ENCODE measurements at places on chromosomes 3 and 15.

DNA sequence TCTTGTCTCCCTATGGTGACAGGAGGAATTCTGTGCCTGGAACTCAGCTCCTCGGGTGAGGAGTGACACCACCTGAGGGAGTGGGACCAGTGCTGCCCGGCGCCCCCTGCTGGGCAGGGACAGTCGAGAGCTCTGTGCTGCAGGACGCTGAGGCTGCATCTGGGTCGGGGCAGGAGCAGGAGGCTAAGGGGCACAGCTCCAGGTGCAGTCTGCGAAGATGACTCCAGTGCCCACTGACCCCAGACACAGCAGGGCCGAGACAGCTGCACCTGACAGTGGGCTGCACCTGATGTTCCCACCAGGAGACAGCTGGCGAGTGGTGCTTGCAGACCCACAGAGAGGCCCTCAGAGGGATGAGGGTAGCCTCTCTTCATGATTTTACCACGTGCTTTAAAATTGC lies 152.9 kb downstream of the ATP10A start:
- no peak for DNase-seq

DNA sequence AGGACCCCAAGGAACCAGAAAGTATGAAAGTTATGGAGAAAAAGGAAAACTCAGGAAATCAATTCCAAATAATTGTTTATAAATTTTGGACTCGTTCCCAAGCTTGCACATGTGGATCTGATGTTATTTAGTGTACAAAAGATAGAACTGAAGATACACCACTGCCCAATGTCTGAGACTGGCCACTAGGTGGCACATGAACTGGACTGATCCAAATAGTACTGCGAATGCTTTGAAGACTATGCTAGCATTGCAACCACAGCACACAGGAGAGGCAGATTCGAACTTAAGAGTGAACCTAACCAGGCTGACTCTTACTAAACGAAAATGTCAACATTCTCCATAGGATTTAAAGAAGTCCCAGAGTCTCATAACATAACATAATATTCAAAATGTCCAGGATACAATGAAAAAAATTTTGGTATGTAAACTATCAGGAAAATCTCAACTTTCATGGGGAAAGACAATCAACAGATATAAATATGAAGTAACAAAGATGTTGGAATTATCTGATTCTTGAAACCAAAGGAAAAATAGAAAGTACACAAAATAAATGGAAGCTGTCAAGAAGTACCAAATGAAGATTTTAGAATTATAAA lies 596.7 kb downstream of the FGF12 start:
- DNase-seq: peak; percentile 71

DNA sequence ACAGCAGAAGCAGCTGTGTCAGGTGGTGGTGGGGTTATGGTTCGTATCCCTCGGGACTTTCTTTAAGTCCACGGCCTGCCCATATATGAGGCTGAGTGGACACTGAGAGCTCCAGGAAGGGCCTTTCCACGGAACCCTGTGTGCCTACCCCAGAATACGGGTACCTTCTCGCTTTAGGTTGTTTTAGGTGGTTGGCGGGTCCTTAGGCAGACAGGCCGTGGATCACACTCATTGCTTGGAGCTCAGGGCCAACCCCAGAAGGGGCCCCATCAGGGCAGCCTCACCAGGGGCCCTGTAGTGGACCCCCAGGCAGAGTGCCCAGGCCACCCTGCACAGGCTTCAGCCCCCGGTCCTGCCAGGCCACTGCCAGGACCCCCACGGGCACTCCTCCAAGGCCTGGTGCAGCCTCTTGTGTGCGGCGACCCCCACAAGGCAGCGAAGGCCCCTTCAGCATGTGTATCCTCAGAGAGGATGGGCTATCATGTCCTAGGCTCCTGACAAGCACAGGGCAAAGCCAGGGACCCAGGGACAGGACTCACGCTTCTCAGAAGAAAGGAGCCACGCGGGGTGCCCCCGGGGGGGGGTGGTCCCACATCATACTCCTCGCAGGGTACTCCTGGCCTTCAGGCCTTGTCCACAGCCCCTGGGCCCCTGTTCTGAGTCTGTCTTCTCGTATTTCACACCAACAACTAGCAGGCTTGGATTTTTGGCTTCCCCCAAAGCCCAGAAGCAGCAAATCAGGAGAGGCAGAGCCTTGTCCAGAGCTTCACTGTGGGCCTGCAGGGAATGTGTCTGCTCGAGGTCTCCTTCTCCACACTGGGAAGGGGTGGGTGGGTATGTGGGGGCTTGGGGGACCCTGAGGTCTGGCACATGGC lies 93.4 kb downstream of the LRRK1 start:
- DNase-seq: no peak

GRCh38 chr3:179336345-179336929 lies 11.1 kb upstream of the MFN1 start:
- no peak for DNase-seq

DNA sequence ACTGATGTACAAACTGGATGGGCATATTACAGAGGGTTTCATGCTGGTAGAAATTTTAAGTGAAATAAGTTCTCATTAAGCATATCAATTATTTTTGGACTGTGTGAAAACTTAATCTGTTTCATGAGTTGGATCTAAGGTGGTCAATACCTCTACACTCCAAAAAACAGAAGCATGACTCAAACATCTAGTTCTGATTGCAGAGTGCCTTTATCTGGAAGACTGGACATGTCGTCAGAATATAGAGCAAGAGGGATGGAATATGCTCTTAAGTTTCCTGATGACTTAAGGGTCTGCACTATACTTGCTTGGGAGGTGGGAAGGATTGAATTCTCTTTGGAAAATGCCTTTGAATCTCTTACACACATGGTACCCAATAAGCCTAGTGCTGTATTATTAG lies 138.3 kb downstream of the LPP start:
- no peak for DNase-seq

DNA sequence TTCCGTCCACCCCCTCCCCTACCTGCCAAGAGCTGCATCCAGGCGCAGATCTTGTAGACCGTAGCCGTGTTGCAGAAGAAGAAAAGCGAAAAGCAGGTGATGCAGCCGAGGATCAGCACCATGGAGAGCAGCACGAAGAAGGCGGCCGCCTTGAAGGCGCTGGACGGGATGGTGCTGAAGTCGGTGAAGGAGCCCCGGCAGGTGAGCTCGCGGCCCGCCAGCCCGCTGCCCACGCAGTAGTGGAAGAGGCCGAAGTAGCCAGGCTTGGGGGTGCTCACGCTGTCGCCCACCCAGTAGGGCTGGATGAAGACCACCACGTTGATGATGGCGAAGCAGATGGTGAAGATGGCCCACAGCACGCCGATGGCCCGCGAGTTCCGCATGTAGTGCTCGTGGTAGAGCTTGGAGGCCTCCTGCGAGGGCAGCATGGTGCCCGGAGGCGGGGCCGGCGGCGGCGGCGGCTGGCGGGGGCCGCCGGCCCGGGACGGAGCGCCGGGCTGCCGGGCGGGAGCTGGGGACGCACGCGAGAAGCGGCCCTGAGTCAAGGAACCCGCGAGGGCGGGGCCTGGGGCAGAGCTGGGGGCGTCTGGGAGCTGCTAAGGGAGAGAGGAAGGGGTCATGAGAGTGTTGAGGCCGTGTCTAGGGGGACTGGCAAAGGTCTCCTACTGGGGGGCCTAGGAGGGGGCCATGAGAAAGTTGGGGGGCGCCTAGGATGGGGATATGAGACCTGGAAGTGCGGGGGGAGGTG lies 1.2 kb downstream of the LHFPL4 start:
- no peak for DNase-seq

GRCh38 chr3:71578054-71578751 lies 5.3 kb downstream of the FOXP1 start:
- no peak for DNase-seq

DNA sequence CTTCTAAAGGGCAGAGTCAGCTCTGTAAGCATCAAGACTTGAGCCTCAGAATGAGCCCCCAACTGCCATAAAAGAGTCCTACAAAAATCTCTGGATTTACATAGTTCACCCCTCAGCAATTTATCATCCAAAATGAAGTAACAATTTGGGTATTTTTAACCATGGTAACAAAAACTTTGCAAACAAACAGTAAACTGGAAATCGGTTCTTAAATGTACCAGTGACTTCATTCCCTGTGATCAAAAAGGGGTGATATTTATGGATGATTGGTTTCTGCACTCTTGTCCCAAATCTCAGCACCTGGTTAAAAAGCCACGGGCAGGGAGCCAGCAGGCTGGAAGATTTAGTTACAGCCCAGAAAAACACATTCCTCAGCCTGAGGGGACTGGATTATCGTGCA lies 73.6 kb downstream of the TFG start:
- no peak for DNase-seq
